ENCODE measurements at places on chromosomes 11 and 22. TPM values are rescaled to one million over a fixed set of nuclear protein-coding genes. Genes with fewer than 3 reads are reported as not detected.

- peaks cover 2% of the 10 kb centered on the region for H3K27me3 ChIP-seq
- H3K36me3 ChIP-seq: no peaks in the 10 kb centered on the region
- no peak for DNase-seq
- no peak overlapping the region for H3K4me3 ChIP-seq
- no peaks in the 10 kb centered on the region for H3K4me1 ChIP-seq
Observed at GRCh38 chr11:76307396-76307795, 73.5 kb downstream of the THAP12 start.

The RASL10A gene
- polyA plus RNA-seq: 0.74 TPM

- H3K27me3 ChIP-seq: no peaks in the 10 kb centered on the region
- H3K36me3 ChIP-seq: no peaks in the 10 kb centered on the region
- no peak overlapping the region for H3K4me3 ChIP-seq
- H3K27ac ChIP-seq: no peak overlapping the region
- no peak for DNase-seq
Observed at GRCh38 chr11:123247496-123247799, 52.4 kb upstream of the CLMP start.

DNA sequence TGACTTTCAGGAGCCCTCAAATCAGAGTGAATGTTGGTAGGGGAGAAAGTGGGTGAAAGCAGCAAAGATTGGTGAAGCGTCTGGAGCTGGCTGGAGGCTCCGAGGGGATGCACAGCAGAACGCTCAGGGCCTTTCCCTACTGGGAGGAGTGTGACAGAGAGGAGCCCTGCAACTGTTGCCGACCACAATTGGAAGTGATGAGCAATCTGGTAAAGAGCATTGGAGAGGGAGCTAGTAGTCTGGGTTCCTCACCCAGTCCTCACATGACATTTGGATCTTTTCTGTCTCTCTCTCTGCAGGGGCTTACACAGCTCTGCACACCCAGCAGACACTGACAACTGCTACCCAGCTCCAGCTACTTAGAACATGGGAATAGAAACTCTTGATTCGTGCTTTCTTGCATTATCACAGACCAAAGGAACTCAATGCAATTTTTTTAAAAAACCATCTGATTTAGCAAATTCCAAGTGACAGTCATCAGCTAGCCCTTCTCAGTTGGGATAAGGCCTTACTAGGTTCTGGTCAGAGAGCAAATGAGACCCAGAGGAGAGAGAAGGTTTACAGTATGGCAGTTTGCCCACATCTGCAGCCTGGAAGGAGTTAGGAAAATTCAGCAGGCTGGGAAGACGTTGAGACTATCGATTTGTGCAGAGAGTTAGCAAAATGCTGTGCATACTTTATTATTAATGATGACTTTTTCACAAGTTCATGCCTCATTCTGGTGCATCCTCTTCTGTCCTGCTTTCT is 278.0 kb upstream of the PLET1 start:
- H3K27me3 ChIP-seq: no peaks in the 10 kb centered on the region
- no peak for DNase-seq
- H3K36me3 ChIP-seq: no peaks in the 10 kb centered on the region
- no peaks in the 10 kb centered on the region for H3K4me1 ChIP-seq
- no peak overlapping the region for H3K4me3 ChIP-seq
- no peak overlapping the region for H3K27ac ChIP-seq

The NAP1L4 gene
- polyA plus RNA-seq: 84.1 TPM

The FAM180B gene
- 0.10 TPM for polyA plus RNA-seq

The PDE3B gene
- 25.8 TPM for polyA plus RNA-seq

The OR5A1 gene
- polyA plus RNA-seq: not detected

DNA sequence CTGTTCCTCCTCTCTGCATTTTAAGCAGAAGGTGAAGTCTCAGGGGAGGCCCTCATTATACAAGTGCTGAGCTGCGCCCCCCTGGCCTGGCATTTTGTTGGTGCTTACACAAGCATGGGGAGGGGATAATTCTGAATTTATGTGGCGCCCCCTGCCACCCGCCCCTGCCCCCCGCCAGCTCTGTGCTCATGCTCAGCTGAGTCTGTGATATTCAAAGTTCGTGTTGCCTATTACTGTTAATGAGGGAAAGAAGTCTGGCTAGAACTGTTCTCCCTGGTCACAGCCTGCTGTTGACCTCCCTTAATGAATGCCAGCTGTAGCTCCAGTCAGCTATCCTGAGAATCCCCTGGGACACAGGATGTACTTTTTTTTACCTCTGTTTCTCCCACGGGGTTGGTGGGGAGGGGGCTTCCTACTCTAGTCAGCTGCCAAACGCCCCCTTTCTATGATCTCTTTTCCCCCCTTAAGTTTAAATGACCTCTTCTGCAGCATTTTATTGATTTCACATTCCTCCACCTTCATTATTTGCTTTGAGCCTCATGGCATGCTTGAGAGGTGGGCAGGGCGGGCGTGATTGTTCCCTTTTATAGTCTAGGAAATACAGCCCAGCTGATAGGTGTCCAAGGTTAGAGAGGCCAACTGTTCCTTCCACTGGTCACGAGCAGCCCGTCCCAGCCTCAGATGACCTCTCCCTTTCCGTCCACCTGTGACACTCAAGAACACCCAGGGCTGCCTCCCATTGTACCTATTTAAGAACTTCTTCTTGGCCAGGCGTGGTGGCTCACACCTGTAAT is 12.2 kb downstream of the USP2 start:
- H3K27me3 ChIP-seq: no peaks in the 10 kb centered on the region
- peak; percentile 85 for DNase-seq

The TUT1 gene
- polyA plus RNA-seq: 7.8 TPM

The PACS1 gene
- 4.0 TPM for polyA plus RNA-seq

The CHRM1 gene
- not detected for polyA plus RNA-seq

DNA sequence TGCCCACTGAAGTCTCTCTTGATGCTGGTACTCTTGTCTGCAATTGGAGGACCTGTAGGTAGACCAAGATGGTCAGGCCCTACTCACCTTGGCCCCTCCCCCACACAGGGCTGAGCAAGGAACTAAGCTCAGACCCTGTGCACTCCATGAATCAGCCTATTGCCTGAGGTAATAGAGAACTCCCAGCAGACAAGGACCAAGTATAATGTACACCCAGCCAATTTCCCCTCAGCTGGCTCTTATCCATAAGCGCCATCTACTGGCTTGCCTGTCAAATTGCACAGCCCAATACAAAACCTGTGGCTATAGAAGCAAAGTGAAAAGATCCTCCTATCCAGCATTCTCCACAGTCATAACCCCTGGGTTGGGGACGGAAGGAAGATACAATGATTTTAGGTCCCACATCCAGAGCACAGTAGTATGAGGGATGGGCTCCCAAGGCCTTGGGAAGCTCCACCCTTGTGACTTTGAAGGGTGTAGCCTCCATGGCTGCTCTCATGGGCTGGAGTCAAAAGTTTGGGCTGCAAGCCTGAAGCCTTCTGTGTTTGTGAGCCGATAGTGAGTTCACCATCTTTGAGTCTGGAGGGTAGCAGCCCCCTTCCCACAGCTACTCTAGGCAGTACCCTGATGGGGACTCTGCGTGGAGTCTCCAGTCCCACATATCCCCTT is 56.0 kb downstream of the GLYATL2 start:
- H3K27ac ChIP-seq: no peak overlapping the region
- DNase-seq: peak; percentile 65
- no peaks in the 10 kb centered on the region for H3K36me3 ChIP-seq
- no peak overlapping the region for H3K4me3 ChIP-seq
- no peaks in the 10 kb centered on the region for H3K27me3 ChIP-seq

GRCh38 chr11:92295175-92296137 is 70.8 kb downstream of the FAT3 start:
- H3K27me3 ChIP-seq: no peaks in the 10 kb centered on the region
- H3K36me3 ChIP-seq: no peaks in the 10 kb centered on the region
- H3K27ac ChIP-seq: no peak overlapping the region
- H3K4me1 ChIP-seq: no peaks in the 10 kb centered on the region
- no peak overlapping the region for H3K4me3 ChIP-seq

- no peak overlapping the region for H3K27ac ChIP-seq
- H3K36me3 ChIP-seq: peaks cover 18% of the 10 kb centered on the region
- no peaks in the 10 kb centered on the region for H3K27me3 ChIP-seq
- peak; percentile 49 for DNase-seq
- peak overlapping the region; percentile 76 for H3K4me3 ChIP-seq
Observed at GRCh38 chr11:117143390-117143789, 697 bp upstream of the PAFAH1B2 start.

DNA sequence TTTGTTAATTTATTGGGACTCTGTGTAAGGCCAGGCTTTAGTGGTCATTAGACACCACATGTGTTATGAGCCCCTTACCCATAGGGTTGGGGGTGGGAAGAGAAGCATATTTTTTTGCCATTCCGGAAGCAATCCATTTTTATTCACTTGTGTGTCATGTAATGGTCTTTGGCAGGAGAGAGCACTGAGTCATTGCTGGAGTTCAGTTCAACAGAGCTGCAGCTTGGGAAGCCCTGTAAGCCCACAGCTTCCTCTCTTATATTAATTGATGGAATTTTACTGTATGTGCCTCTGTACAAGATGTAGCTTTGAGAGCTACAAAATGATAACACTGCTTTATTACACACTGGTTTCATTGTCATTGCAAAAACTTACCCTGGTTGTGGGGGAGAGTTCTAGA is 177.3 kb upstream of the SORL1-AS1 start:
- no peak overlapping the region for H3K4me3 ChIP-seq
- no peaks in the 10 kb centered on the region for H3K27me3 ChIP-seq
- DNase-seq: no peak

DNA sequence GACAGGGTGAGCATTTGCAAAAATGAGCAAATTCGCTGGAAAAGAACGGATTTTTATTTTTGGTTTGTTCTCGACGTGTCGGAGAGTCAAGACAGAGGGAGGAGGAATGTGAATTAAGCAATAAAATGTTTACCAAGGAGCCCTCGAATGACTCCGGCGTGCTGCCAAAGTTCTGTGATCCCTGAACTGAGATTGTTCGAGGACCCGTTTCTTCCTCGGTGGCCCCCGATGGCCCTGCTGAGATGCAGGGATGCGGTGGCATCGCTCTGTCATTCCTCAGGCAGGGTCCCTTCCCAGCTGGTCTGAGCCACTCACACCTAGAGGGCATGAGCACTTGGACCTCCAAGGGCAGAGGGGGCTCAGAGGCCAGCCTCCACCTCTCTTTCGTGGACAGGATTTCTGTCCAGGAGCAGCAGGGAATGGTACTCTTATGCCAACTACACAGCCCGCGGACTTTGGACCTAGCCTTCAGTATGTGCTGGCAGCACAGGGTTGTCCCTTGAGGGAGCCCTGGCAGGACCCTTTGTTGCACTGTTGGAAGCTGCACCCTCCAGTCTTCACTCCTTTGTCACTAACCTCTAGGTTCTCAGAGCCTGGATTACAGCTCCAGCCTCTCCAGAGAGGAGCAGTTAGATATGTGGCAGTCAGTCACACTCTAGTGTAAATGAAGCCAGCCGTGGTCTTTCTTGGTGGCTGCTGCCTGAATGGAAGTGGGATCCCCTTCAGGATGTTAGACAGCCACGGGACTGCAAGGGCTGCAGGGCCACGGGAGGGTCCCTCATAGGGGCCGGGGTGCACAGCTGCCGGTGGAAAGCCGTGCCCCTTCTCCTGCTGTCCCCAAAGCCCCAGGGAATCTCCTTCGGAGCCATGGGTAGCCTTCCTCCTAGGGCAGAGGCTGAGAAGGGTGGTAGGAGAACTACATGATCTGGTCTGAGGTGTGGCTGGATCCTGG is 109.4 kb upstream of the ANO1 start:
- no peak overlapping the region for H3K4me3 ChIP-seq
- no peaks in the 10 kb centered on the region for H3K4me1 ChIP-seq
- no peak overlapping the region for H3K27ac ChIP-seq
- no peaks in the 10 kb centered on the region for H3K36me3 ChIP-seq
- no peaks in the 10 kb centered on the region for H3K27me3 ChIP-seq

DNA sequence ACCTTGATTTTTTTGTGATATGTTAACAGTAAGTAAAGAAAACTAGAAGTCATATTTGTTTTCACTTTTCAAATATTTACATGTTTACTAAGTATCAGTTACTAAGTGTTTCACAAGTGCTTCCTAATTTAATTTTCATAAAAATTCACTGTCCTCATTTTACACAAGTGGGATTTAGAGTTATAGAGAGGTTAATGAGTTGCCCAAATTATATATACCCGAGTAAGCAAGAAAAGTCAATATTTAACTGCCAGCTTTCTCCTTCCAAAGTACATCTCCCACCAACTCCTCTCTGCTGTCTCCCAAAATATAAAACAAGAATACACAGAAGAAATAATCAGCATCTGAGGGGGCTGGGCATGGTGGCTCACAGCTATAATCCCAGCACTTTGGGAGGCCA is 896.7 kb upstream of the ANO3 start:
- no peak overlapping the region for H3K4me3 ChIP-seq
- no peaks in the 10 kb centered on the region for H3K4me1 ChIP-seq
- H3K27ac ChIP-seq: no peak overlapping the region
- no peaks in the 10 kb centered on the region for H3K36me3 ChIP-seq
- no peaks in the 10 kb centered on the region for H3K27me3 ChIP-seq
- no peak for DNase-seq

DNA sequence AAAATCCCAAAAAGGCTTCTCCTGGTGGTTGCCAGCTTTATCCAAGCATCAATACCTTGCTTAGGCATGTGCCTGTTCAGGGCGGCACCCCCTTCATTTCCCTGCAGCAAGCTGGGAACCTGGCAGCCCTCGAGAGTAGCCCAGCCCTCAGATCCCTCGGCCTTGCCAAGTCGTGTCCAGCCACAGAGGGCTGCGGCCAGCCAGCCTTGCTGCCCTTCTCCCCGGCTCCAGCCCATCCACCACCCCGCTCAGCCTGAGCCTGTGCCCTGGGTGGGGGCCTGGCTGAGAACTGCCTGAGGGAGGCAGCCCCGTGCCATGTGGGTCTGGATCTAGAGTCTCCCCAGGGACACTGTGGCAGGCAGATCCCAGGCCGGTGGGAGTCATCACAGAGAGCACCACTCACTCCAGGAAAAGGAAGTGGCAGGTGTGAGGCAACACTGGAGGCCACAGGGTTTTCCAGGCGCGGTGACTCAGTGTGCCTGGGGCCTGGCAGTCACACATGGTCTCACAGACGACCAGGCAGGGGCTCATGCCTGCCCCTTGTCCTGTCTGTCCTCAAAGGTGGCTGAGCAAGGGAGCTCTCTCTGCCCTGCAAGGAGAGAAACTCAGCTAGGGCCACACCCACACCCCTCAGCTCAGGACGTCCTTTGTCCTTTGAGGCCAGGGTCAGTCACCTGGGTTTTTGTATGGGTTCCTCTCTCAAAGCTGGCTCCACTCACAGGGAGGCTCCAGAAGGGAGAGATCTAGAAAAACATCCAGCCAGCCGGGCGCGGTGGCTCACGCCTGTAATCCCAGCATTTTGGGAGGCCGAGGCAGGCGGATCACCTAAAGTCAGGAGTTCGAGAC is 12.2 kb upstream of the CDC42BPG start:
- H3K4me1 ChIP-seq: peaks cover 73% of the 10 kb centered on the region
- H3K27ac ChIP-seq: peak overlapping the region; percentile 92
- H3K27me3 ChIP-seq: no peaks in the 10 kb centered on the region
- peaks cover 97% of the 10 kb centered on the region for H3K36me3 ChIP-seq

The TEX54 gene
- polyA plus RNA-seq: not detected

Data from small intestine (tissue), 16 donors.